Activated T-helper 2 cell treated with anti-CD3 and anti-CD28 coated beads, Interferon-gamma antibody, Interleukin-2, Interleukin-4, amounts not matched to agents 10 μg/mL and 5 μg/mL and 100 μg/mL, durations not matched to agents 14 hours and 24 hours and 36 hours (primary cell): ENCODE measurements at places on chromosomes 4 and X.

- no peak overlapping the region for H3K27ac ChIP-seq
- no peaks in the 10 kb centered on the region for H3K36me3 ChIP-seq
- no peak for DNase-seq
- H3K27me3 ChIP-seq, result peaks cover 3% of the 10 kb centered on the region
- H3K4me1 ChIP-seq, result no peaks in the 10 kb centered on the region
- H3K4me3 ChIP-seq, result no peak overlapping the region
These were observed 39.6 kb upstream of the IGFBP7 start for GRCh38 chr4:57149833-57150232.

DNA sequence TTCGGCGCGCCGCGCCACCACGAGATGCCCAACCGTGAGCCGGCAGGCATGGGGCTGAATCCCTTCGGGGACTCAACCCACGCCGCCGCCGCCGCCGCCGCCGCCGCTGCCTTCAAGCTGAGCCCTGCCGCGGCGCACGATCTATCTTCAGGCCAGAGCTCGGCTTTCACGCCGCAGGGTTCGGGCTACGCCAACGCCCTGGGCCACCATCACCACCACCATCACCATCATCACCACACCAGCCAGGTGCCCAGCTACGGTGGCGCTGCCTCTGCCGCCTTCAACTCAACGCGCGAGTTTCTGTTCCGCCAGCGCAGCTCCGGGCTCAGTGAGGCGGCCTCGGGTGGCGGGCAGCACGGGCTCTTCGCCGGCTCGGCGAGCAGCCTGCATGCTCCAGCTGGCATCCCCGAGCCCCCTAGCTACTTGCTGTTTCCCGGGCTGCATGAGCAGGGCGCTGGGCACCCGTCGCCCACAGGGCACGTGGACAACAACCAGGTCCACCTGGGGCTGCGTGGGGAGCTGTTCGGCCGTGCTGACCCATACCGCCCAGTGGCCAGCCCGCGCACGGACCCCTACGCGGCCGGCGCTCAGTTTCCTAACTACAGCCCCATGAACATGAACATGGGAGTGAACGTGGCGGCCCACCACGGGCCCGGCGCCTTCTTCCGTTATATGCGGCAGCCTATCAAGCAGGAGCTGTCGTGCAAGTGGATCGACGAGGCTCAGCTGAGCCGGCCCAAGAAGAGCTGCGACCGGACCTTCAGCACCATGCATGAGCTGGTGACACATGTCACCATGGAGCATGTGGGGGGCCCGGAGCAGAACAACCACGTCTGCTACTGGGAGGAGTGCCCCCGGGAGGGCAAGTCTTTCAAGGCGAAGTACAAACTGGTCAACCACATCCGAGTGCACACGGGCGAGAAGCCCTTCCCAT lies 1.1 kb downstream of the ZIC3 start:
- peaks cover 55% of the 10 kb centered on the region for H3K27me3 ChIP-seq
- H3K4me1 ChIP-seq, result no peaks in the 10 kb centered on the region
- H3K4me3 ChIP-seq, result no peak overlapping the region

- no peak overlapping the region for H3K4me3 ChIP-seq
- DNase-seq, result no peak
- no peaks in the 10 kb centered on the region for H3K36me3 ChIP-seq
- H3K4me1 ChIP-seq, result no peaks in the 10 kb centered on the region
- no peak overlapping the region for H3K27ac ChIP-seq
- H3K27me3 ChIP-seq, result no peaks in the 10 kb centered on the region
These were observed 345.4 kb downstream of the STIM2 start for GRCh38 chr4:27206009-27206408.

GRCh38 chrX:106927700-106928099 lies 7.5 kb downstream of the CLDN2 start:
- no peak for DNase-seq
- no peaks in the 10 kb centered on the region for H3K4me1 ChIP-seq
- no peaks in the 10 kb centered on the region for H3K27me3 ChIP-seq
- H3K4me3 ChIP-seq, result no peak overlapping the region

- DNase-seq, result no peak
- H3K36me3 ChIP-seq, result no peaks in the 10 kb centered on the region
- H3K4me3 ChIP-seq, result no peak overlapping the region
- no peak overlapping the region for H3K27ac ChIP-seq
These were observed 415.0 kb upstream of the RPS6KA3 start for GRCh38 chrX:20681683-20682082.

DNA sequence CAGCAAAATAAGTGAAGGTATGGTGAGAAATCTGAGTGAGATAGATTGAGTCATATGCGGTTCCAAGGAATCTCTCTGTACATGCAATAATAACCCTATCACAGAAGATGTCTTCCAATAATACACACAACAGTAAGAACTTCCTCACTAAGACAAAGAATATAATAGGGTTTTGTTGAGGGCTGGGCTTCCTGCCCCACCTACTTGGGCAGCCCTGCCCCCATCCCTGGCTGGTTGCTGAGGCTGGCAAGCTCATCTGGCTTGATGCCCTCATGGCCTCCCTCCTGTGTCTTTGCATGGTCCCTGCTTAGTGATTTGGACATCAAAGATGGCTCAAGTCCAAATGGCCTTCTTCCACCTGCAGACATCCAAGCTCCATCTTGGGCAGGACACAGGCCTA lies 2.7 kb downstream of the GEMIN8 start:
- peaks cover 7% of the 10 kb centered on the region for H3K36me3 ChIP-seq
- peak overlapping the region; percentile 65 for H3K27ac ChIP-seq
- H3K4me3 ChIP-seq, result peak overlapping the region; percentile 26
- DNase-seq, result no peak
- H3K4me1 ChIP-seq, result peaks cover 18% of the 10 kb centered on the region
- no peaks in the 10 kb centered on the region for H3K27me3 ChIP-seq

- H3K4me1 ChIP-seq, result no peaks in the 10 kb centered on the region
- no peak for DNase-seq
- no peak overlapping the region for H3K27ac ChIP-seq
- no peaks in the 10 kb centered on the region for H3K36me3 ChIP-seq
- no peaks in the 10 kb centered on the region for H3K27me3 ChIP-seq
These were observed 322.8 kb upstream of the FAT1 start for GRCh38 chr4:187046471-187046870.

GRCh38 chr4:169727616-169728015 lies 30.1 kb downstream of the HPF1 start:
- no peak overlapping the region for H3K4me3 ChIP-seq
- no peaks in the 10 kb centered on the region for H3K27me3 ChIP-seq
- peaks cover 16% of the 10 kb centered on the region for H3K36me3 ChIP-seq
- no peak for DNase-seq
- no peak overlapping the region for H3K27ac ChIP-seq
- H3K4me1 ChIP-seq, result no peaks in the 10 kb centered on the region

DNA sequence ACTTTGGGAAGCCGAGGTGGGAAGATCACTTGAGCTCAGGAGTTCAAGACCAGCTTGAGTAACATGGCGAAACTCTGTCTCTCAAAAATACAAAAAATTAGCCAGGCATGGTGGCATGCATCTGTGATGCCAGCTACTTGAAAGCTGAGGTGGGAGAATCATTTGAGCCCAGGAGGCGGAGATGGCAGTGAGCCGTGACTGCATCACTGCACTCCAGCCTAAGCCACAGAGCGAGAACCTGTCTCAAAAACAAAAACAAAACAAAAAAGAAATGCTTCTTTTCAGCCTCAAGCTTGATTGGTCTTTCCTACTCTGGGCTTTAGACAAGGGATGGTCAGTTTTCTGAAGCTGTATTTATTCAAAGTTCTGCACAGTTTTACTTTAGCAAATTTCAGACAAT lies 15.8 kb upstream of the DHRSX start:
- peaks cover 4% of the 10 kb centered on the region for H3K27me3 ChIP-seq
- no peak overlapping the region for H3K27ac ChIP-seq
- no peak for DNase-seq
- H3K36me3 ChIP-seq, result no peaks in the 10 kb centered on the region
- H3K4me3 ChIP-seq, result no peak overlapping the region

DNA sequence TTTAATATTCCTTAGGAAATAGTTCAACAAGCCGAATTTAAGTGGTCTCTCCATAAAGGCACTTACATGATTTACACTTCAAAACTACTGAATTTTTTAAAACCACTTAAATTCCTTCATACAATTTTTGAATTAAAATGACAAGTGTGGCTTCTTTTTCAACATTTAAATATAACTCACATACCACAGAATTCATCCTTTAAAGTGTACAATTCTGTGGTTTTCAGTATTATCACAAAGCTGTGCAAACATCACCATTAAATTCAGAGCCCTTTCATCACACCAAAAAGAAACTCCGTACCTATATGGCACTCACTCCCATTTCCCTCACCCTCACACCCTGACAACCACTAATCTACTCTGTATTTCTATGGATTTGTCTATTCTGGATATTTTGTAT lies 200.9 kb upstream of the MAB21L2 start:
- no peaks in the 10 kb centered on the region for H3K36me3 ChIP-seq
- DNase-seq, result no peak
- no peak overlapping the region for H3K27ac ChIP-seq
- no peaks in the 10 kb centered on the region for H3K27me3 ChIP-seq

- H3K4me1 ChIP-seq, result peaks cover 1% of the 10 kb centered on the region
- H3K27ac ChIP-seq, result no peak overlapping the region
- H3K27me3 ChIP-seq, result no peaks in the 10 kb centered on the region
These were observed 88.4 kb downstream of the ZXDA start for GRCh38 chrX:57821703-57822387.

DNA sequence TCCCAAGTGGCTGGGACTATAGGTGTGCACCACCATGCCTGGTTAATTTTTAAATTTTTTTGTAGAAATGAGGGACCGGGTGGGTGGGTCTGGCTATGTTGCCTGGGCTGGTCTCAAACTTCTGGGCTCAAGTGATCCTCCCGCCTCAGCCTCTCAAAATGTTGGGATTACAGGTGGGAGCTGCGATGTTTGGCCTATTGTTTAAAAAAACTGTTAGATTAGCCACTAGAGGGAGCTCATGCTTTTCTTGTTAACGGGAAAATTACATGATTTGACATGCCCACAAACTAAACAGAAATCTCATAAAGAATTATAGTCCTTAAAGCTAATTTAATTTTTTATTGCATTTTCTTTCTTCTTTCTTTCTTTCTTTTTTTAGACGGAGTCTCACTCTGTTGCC lies 5.0 kb upstream of the SDAD1 start:
- no peaks in the 10 kb centered on the region for H3K36me3 ChIP-seq
- DNase-seq, result no peak
- peaks cover 5% of the 10 kb centered on the region for H3K4me1 ChIP-seq
- no peak overlapping the region for H3K4me3 ChIP-seq
- no peaks in the 10 kb centered on the region for H3K27me3 ChIP-seq

DNA sequence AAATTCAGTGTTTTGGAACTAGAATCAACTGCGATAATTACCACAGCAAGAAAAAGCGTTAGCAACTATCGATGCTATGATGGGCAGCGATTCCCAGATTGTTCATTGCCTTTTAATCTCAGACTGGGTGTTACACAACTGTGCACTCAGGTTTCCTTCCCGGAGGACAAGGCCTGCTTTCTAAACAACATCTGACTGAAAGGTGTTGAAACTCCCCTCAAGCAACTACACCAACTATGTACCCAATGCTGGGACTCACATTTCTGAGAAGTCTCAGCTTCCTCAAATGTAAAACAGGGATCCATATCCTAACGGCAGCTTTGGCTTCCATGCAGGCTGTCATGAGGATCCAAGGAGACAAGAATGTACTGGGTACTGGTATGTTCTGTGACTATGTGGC lies 8.2 kb downstream of the GABRE start:
- H3K27ac ChIP-seq, result no peak overlapping the region
- no peaks in the 10 kb centered on the region for H3K36me3 ChIP-seq
- no peaks in the 10 kb centered on the region for H3K4me1 ChIP-seq
- no peaks in the 10 kb centered on the region for H3K27me3 ChIP-seq
- DNase-seq, result no peak
- H3K4me3 ChIP-seq, result no peak overlapping the region

DNA sequence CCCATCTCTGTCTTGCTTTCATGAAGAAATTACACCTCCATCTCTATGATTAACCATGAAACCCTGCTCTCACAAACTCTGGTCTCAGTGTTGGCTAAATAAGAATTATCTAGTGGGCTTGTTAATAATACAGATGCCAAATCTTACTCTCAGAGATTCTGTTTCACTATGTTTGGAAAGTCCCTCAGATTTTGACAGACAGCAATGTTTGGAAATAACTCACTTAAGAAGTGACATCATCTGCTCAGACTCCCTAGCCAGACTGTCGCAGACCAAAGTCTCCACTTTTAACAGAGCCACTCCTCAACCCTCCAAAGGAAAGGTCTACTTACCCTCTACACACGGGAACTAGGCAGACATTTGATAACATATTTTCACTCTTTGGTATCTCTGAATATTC lies 328.5 kb upstream of the FGF16 start:
- H3K36me3 ChIP-seq, result no peaks in the 10 kb centered on the region
- no peak overlapping the region for H3K4me3 ChIP-seq
- no peak overlapping the region for H3K27ac ChIP-seq
- H3K4me1 ChIP-seq, result no peaks in the 10 kb centered on the region
- DNase-seq, result no peak
- H3K27me3 ChIP-seq, result no peaks in the 10 kb centered on the region

DNA sequence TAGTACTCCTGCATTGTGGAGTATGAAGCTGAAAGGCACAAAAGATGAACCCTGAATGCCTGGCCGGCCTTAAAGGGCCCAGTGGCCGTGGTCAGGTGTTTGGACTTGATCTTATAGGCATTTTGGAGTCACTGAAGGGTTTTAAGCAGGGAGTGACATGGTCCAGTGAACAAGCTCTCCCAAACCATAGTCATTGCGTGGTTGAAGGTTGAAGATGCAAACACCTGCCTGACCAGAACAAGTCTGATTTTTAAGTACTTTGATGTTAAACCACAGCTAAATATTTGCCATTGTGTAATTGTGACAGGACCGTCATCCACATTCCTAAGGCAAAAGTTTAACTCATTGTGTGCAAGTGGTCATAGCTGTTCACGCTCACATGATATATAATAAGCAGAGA lies 3.3 kb downstream of the STK32B start:
- no peak for DNase-seq
- peaks cover 37% of the 10 kb centered on the region for H3K27me3 ChIP-seq
- no peak overlapping the region for H3K27ac ChIP-seq
- no peaks in the 10 kb centered on the region for H3K36me3 ChIP-seq

GRCh38 chrX:39309018-39309635 lies 507.9 kb downstream of the MID1IP1 start:
- no peak overlapping the region for H3K4me3 ChIP-seq
- no peaks in the 10 kb centered on the region for H3K27me3 ChIP-seq
- no peak for DNase-seq
- H3K27ac ChIP-seq, result peak overlapping the region; percentile 96

- DNase-seq, result no peak
- no peak overlapping the region for H3K4me3 ChIP-seq
- H3K36me3 ChIP-seq, result peaks cover 4% of the 10 kb centered on the region
- peaks cover 9% of the 10 kb centered on the region for H3K27me3 ChIP-seq
- H3K4me1 ChIP-seq, result peaks cover 25% of the 10 kb centered on the region
- no peak overlapping the region for H3K27ac ChIP-seq
These were observed 163.6 kb downstream of the CBR4 start for GRCh38 chr4:168846414-168846813.

DNA sequence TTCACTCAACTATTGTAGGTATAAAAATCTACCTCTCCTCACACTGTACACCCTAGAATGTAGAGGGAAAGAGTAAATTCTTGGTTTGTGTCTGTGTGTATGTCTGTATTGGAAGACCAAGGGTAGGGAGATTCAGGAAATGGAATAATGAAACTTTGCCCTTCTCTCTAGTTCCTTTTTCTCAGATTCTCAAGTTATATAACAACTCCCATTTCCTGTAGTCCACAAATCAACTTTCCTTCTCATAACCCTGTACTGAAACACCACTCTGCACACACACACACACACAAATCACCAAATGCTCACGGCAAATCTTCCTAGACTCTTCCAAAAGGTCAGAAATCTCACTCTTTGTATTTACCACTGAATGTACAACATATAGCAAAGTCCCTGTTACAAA lies 824.5 kb upstream of the DIAPH2 start:
- no peaks in the 10 kb centered on the region for H3K27me3 ChIP-seq
- no peaks in the 10 kb centered on the region for H3K36me3 ChIP-seq
- DNase-seq, result no peak
- no peaks in the 10 kb centered on the region for H3K4me1 ChIP-seq
- H3K4me3 ChIP-seq, result no peak overlapping the region
